CD14-positive monocyte (primary cell): ENCODE measurements at places on chromosomes 12 and 14. TPM values are rescaled to one million over a fixed set of nuclear protein-coding genes. Genes with fewer than 3 reads are reported as not detected.

GSG1 gene
- polyA plus RNA-seq, result not detected

CLEC1A gene
- polyA plus RNA-seq, result 1.1 TPM

FLRT2 gene
- polyA plus RNA-seq, result 0.01 TPM in 1 of 2 replicates, not detected in the other

SDR9C7 gene
- polyA plus RNA-seq, result not detected

C14orf39 gene
- not detected for polyA plus RNA-seq

SDSL gene
- 6.5 TPM for polyA plus RNA-seq

NID2 gene
- polyA plus RNA-seq, result not detected

EMC9 gene
- 8.5 TPM for polyA plus RNA-seq

COL2A1 gene
- 0.20 TPM in 1 of 2 replicates, not detected in the other for polyA plus RNA-seq

RTL1 gene
- polyA plus RNA-seq, result not detected

LRRC10 gene
- not detected for polyA plus RNA-seq

- H3K4me1 ChIP-seq, result no peaks in the 10 kb centered on the region
- no peak overlapping the region for H3K4me3 ChIP-seq
- DNase-seq, result no peak
- H3K27me3 ChIP-seq, result no peaks in the 10 kb centered on the region
- H3K36me3 ChIP-seq, result peaks cover 27% of the 10 kb centered on the region
Observed at GRCh38 chr14:102338724-102339123, 19.2 kb downstream of the ZNF839 start.

DNA sequence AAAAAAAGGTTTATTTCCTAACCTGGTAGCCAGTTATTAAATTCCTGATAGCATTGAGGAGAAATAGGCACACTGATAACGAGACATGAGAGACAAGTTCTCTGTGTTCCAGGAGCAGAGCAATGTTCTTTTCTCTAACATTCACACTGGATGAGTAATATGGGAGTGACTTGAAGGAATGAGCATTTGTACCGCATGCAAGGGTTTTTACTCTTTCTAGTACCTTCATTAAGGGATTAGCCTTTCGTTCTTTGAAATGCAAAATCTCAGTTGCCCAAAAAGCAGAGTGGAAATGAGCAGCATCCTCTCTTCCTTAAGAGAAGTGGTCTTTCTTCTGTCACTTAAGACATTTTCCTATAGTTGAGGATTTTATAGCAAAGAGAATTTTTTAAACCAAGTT is 54.7 kb downstream of the FGD4 start:
- H3K4me1 ChIP-seq, result peaks cover 28% of the 10 kb centered on the region
- H3K27ac ChIP-seq, result no peak overlapping the region
- H3K27me3 ChIP-seq, result no peaks in the 10 kb centered on the region
- H3K4me3 ChIP-seq, result no peak overlapping the region
- no peak for DNase-seq

- no peaks in the 10 kb centered on the region for H3K36me3 ChIP-seq
- no peak overlapping the region for H3K27ac ChIP-seq
- H3K4me1 ChIP-seq, result peaks cover 17% of the 10 kb centered on the region
- no peaks in the 10 kb centered on the region for H3K27me3 ChIP-seq
- no peak overlapping the region for H3K4me3 ChIP-seq
Observed at GRCh38 chr12:70078161-70078560, 165.1 kb upstream of the CNOT2 start.

DNA sequence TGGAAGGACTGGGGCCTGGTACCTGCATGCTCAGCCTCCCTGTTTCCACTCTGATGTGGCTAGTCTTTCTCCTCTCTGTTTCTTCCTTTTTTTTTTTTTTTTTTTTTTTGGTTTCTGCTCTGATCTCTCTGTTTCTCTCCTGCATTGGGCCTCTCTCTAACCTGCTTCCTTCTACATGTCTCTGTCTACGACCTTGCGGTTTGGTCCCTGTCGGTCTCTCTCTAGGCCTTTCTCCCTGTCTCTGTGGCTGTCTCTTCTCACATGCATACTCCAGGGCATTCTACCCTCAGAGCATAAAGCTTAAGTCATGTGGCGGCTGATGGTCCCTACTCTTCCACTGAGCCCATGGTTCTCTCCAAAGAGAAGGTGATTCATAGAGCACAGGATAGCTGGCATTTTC is 1096.6 kb downstream of the BCL11B start:
- no peaks in the 10 kb centered on the region for H3K4me1 ChIP-seq
- no peaks in the 10 kb centered on the region for H3K36me3 ChIP-seq
- no peaks in the 10 kb centered on the region for H3K27me3 ChIP-seq
- no peak overlapping the region for H3K27ac ChIP-seq
- H3K4me3 ChIP-seq, result no peak overlapping the region
- DNase-seq, result no peak

DNA sequence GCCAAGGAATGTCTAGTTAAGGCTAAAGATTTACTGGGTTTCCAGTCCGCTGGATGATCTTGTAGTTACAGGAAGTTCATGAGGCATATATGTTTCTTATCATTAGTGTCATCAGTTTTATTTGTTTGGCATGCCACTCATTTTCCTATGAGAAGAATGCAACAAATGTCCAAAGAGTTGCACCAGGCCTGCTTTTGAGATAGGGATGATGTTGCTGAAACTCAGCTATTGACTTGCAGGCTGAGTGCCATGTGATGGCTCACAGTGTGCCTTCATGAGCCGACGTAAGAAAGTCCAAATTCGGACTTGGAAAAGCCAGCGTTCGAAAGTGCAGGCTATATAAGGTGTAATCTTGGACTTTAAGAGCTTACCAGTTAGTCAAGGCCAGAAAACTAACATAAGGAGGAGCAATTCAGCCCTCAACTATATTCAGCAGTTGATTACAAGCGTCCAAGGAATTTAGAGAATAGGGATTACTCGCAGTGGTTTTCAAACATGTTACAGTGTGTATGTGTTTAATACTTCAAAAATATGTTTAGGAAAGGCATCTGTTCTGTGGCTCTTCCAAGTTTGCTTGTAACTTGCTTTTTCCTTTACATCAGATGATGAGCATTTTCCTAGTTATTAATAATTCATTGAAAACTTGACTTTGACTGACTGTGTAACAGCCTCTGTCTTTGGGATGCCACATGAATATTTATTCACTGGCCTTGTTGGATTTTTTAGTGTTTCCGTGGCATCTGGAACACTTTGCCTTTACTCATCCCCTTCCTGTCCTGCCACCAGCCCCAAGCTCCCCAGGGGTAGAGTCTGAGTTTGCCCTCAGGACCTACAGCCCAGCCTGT is 101.3 kb downstream of the LGMN start:
- H3K27me3 ChIP-seq, result no peaks in the 10 kb centered on the region
- peak overlapping the region; percentile 99 for H3K27ac ChIP-seq
- H3K4me3 ChIP-seq, result no peak overlapping the region
- H3K36me3 ChIP-seq, result peaks cover 26% of the 10 kb centered on the region

DNA sequence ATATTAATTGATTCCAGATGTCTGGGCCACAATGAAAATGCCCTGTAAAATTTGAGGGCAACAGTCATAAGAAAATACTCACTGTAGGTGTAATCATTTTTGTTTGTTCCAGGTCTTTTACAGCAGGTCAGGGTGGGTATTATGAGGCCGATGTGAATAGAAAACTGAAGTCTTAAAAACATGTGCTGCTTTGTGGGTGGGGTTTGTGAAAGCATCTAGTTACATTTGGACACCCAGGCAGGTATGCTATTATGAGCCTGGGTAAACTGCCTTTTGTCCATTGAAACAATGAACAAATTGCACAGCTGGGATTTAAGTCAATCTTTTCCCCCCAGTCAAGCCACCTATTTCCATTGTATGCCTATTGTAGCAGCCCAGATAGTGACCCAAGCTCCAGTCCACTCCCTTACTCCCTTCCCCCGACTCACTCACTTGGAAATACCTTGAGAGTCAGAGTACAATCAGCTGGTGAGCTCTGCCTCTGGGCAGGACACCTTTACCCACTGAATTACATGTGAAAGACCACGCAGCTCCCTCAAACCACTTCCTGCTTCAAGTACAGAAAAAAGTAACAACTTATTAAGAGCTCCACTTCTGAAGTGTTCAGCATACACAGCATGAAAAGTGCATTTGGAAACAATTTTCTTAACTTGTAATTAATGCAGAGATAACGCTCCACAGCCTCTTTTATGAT is 1.8 kb downstream of the IGF1 start:
- H3K27me3 ChIP-seq, result peaks cover 2% of the 10 kb centered on the region
- no peak for DNase-seq
- no peaks in the 10 kb centered on the region for H3K36me3 ChIP-seq
- H3K4me1 ChIP-seq, result no peaks in the 10 kb centered on the region
- H3K27ac ChIP-seq, result no peak overlapping the region

GRCh38 chr12:44159862-44160261 is 324.0 kb downstream of the TMEM117 start:
- H3K4me3 ChIP-seq, result no peak overlapping the region
- H3K27me3 ChIP-seq, result no peaks in the 10 kb centered on the region
- no peak for DNase-seq

- DNase-seq, result no peak
- H3K27me3 ChIP-seq, result no peaks in the 10 kb centered on the region
- H3K4me1 ChIP-seq, result no peaks in the 10 kb centered on the region
- no peak overlapping the region for H3K4me3 ChIP-seq
Observed at GRCh38 chr14:72608391-72609204, 285.3 kb downstream of the DPF3 start.

DNA sequence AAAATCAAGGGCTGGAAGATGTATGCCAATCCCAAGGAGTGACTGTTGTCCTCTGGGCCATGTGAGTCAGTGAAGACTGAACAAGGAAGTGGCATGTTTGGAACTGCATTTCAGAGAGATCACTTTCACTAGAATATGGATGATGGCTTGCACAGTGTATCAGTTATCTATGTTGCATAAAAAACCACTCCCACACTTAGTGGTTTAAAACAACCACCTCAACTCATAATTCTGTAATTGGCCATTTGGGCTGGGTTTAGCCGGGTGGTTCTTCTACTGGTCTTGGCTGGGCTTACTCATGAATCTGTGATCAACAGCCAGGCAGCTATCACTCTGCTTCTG is 15.4 kb downstream of the BDKRB1 start:
- DNase-seq, result no peak
- H3K27me3 ChIP-seq, result no peaks in the 10 kb centered on the region
- H3K4me1 ChIP-seq, result no peaks in the 10 kb centered on the region
- H3K4me3 ChIP-seq, result no peak overlapping the region

- H3K27me3 ChIP-seq, result no peaks in the 10 kb centered on the region
- no peaks in the 10 kb centered on the region for H3K36me3 ChIP-seq
- no peaks in the 10 kb centered on the region for H3K4me1 ChIP-seq
- no peak for DNase-seq
Observed at GRCh38 chr14:94462763-94463572, 10.4 kb upstream of the SERPINA11 start.
